NCI-H446 treated with DMSO at 0.1 percent for 48 hours (cell line): ENCODE measurements at places on chromosomes 2 and 18.

- DNase-seq = no peak
These were observed 60.3 kb upstream of the LMAN1 start for GRCh38 chr18:59419386-59419785.

DNA sequence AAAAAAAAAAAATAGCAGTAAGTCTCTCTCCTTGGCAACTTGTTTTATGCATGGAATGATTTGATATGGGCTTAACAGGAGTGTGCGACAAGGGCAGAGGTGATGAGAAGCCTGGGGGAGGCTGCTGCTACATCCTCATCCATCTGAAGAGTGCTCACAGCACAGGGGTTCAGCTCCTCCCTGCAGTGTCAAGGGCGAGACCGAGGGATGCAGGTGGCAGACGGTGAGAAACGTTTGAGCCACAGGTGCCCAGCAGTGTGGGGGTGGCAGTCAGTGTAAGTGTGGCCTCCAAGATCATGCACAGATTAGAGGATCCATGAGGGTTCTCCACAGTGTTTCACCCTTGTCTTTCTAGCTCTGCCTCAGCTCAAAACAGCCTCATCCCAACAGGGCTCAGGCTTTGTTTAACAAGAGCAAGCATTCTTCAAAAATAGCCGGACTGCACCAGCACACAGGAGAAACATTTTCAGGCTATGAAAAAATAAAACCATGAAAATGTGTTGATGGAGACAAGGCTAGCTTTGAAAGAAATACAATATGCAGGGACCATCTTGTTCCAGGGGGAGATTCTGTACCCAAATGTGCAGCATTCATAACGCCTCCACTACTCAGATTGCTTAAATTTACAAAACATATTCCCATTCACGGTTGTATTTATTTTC lies 324.5 kb upstream of the MYT1L start:
- DNase-seq = no peak

- no peak for DNase-seq
These were observed 63.2 kb downstream of the LONRF2 start for GRCh38 chr2:100259106-100259505.

- DNase-seq = no peak
These were observed 61.2 kb upstream of the RBM44 start for GRCh38 chr2:237737196-237737865.

- no peak for DNase-seq
These were observed 84.9 kb downstream of the DYSF start for GRCh38 chr2:71538241-71538640.

- DNase-seq = peak; percentile 44
These were observed 4.0 kb downstream of the BAZ2B start for GRCh38 chr2:159612255-159612901.

DNA sequence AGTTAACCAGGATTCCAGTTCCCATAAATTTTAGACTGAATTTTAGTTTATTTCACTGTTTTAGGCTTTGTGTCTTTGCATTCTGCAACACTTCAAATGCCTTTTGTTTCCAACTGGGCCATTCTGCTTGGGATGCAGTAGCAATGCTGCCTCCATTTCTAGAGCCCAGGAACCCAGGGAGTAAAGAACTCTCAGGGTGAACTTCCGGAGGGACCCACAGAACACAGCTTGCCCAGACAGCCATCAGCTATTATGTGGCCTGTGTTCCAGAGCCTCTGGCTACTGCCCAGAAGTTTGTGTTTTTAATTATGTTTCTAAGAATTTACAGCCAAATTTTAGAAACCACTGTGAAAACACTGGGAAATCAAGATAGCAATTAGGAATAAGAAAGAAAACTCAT lies 145.1 kb downstream of the TMEM163 start:
- DNase-seq = no peak

DNA sequence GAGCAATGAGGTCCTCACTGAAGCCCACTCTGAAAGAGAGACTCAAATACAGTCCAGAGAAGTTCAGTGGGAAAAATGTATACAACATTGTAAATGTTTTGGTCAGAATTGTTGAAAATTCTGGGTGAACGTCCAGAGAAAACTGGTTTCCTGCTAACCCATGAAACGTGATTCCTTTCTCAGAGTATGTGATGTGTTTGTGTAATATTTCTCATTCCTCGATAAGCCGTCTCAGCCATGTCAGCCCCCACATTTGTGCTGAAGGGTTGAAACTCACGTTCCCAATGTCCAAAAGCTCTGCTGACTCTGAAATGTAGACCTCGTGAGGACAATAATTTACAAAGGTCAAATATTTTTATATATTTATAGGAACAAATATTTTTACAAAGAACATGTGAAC lies 51.6 kb downstream of the BMP10 start:
- DNase-seq = no peak

- no peak for DNase-seq
These were observed 79.6 kb downstream of the MMADHC start for GRCh38 chr2:149507974-149508373.

GRCh38 chr2:48107326-48107925 lies 201.1 kb upstream of the FBXO11 start:
- no peak for DNase-seq

- no peak for DNase-seq
These were observed 207.3 kb upstream of the APCDD1 start for GRCh38 chr18:10247021-10247741.

GRCh38 chr2:69453475-69454129 lies 16.4 kb upstream of the NFU1 start:
- DNase-seq = no peak

GRCh38 chr2:126766295-126766968 lies 110.5 kb downstream of the GYPC start:
- no peak for DNase-seq

- no peak for DNase-seq
These were observed 28.0 kb downstream of the KIF1A start for GRCh38 chr2:240791821-240792628.

- no peak for DNase-seq
These were observed 4.7 kb upstream of the PSD4 start for GRCh38 chr2:113169002-113169530.

DNA sequence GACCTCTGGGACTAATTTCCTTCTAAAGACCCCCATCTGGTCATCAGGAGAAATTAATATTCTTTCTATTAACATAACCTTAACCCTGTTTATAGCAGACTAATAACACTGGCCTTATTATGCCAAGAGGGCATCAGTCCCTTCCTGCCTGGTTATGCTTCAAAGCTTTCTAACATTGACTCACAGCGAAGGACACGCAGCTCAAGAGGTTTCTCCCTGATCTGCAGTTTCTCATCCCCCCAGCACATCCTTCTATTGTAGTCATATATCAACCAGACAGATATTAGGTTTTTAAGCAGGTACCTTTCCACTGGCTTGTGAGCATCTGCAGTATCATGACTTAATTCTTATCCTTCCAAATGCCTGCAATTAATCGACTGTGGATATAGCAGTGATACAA lies 100.0 kb upstream of the CXCR4 start:
- no peak for DNase-seq

DNA sequence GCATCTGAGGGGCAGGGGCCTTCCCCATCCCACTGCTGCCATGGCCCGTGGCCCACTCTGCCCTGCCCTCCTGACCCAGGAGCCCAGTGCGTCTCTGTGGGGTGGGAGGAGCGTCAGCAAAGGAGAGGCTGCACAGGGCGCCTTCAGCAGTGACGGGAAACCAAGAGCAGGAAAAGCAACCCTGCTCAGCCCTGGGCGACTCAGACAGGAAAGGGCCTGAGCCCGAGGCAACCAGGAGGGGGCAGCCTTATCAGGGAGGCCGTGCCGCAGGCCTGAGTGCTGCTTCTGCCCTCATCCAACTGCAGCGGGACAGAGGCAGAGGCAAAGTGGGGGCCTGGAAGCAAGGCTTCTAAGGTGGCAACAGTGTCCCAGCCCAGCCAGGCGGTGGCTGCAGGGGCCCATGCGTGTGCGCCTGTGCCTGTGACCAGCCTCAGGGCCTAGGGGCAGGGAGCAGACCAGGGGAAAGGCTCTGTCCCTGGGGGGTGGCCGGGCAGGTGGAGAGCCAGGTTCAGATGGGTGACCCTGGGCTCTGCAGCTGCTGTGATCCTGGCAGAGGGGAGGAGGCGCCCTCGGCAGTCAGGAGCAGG lies 23.3 kb upstream of the ALPI start:
- no peak for DNase-seq

- no peak for DNase-seq
These were observed 428.8 kb downstream of the ZNF521 start for GRCh38 chr18:24923138-24923537.
